ENCODE measurements at places on chromosomes 5 and 9.

- DNase-seq: no peak
Observed at GRCh38 chr9:137691646-137692351, 73.0 kb downstream of the EHMT1 start.

- DNase-seq: no peak
Observed at GRCh38 chr5:89582768-89583339, 699.9 kb upstream of the MEF2C start.

GRCh38 chr9:13279284-13280141, at the start of gene MPDZ:
MPDZ (minus strand) TSS chr9:13279692; CDS start chr9:13250315, 29,377 bp downstream.
- DNase-seq: peak; percentile 49

DNA sequence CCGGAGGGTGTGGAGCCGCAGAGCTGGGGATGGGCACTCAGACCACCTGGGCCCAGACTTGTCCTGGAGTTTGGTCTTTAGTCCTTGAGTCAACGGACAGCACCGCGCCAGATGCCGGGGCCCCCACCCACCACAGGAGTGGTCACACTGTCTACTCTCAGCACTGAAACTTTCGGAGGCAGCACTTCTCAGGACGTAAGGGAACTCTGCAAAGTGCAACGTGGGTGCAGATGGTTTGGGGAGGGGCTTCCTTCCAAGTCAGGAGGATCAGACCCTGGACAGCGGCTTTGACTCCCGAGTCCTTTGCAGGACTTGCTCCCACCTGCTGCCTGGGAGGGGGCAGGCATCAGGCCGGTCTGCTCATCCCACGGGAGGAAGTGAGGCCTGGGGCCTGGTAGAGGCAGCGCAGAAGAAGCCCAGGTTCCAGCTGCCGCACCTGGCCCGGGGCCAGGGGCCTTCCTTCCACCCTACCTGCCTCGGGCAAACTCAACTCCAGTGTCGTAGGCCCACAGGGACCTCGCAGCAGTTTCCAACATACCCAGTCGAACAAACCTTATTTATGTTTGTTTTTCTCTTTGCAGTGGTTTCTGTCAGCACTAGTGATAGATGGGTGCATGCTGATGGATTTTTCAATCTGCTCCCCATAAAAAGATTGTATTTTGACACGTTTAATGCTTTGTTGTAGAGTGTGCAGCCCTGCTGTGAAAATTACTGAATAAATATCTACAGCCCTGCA, 149.8 kb upstream of the PPP1R26 start:
- no peak for DNase-seq

DNA sequence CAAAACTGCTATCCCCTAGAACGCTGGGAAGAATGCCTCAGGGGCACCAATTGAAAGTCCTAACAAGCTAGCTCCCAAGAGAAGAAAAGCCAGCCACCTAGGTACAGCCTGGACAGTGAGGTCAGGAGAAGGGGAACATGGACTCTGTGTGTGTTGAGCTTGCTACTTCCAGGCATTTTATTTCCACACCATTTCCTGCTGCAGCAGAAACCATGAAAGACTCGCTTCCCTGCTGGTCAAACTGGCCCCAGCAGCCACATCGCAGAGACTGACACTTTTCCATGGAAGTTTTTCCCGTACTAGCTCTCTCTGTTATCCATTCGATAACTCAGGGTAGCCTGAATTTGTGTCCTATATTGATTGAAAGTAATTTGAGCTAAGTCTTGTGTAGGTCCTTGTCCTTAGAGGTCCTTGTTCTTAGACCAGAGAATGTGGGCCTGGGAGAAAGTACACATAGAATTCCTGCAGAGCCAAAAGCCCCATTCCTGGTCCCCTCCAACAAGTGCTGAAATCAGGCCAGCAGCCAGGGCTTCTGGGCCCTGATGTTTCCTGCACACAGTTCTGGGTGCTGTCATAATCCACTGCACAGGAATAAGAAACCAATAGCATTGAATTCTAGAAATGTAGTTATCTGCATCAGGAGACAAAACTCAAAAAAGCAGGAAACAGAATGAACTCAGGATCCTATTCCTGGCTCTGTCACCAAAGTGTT, 96.6 kb downstream of the BRINP1 start:
- DNase-seq: no peak

DNA sequence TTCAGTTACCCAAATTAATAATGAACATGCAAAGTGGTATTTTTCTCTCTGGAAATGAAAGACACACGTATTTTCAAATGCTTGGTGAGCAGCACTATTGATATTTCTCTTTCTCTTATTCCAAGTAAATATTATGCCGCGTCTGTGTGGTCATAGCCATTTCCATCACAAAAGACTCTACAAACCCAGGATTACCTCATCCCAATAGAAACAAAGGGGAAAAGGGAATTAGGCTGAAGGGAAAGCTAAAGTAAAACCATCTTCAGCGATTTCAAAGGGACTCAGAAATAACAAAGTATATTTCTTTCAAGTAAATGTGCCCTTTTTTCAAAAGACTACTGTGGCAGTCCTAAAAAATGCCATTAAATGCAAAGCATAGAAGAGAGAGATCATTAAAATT, 62.0 kb upstream of the FST start:
- peak; percentile 86 for DNase-seq

DNA sequence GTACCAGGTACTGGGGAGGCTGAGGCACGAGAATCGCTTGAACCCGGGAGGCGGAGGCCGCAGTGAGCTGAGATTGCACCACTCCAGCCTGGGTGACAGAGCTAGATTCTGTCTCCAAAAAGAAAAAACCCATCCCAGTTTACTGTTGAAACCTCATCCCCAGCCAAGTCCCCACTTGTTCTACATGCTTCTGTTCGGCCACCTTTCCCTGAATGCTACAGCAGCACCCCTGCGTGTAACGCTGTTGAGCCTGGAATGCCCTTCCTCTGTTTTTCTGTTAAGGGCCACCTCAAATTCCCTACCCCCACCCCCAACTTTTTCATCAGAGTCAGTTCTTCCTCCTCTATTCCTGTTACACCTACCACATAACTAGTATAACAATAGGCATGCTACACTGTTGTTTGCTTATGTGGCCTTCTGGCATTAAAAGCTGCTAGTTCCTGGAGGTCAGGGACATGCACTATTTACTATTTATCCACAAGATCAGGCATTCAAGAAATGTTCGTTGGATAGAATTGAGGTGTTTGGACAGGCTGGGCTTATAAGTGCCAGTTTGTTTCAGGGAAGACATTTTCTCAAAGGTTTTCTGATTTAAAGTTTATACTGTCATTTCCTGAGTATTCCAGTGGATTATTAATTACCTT, 47.1 kb upstream of the C5orf47 start:
- no peak for DNase-seq

DNA sequence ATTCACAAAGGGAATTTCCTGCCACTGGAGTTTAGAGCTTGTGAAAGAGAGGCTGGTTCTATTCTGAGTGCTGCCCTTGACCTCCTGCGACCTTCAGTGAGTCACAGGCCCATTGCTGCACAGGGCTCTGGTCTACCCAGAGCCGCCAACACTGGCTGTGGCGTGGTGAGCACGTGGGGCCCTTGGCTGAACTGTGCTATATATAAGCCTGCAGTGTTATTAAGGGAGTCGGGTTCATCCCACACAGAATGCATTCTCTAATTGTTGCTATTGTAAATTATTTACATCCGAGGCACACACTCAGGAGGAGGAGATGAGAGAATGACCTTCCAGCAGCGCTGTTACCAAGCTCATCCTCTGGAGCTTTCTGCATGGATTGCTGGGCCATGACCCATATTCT, 47.1 kb downstream of the BRINP1 start:
- DNase-seq: no peak

DNA sequence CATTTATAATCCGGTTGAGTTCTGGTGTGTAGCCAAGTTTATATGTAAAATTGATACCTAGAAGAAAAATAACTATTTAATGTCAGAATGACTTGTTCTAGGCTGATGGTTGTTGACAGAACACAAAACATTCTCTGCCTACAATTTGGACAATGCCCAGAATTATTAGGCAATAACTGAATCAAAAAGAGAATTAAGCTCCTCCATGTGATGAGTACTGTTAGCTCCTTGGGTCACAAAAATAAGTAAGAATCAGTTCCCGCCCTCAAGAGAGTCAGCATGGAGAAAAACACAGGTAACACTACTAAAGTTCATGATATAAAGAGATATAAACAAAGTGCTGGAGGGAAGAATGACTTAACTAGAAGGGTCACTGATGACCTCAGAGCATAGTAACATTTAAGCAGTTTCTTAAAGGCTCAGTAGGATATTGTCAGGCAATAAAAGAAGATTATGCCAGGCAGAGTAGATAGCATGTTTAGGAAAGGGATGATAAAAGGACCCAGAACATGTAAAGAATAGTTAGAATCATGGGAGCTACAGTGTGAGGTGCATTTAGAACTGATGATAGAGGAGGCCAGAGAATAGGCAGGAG, 200.5 kb upstream of the ACTBL2 start:
- DNase-seq: no peak

DNA sequence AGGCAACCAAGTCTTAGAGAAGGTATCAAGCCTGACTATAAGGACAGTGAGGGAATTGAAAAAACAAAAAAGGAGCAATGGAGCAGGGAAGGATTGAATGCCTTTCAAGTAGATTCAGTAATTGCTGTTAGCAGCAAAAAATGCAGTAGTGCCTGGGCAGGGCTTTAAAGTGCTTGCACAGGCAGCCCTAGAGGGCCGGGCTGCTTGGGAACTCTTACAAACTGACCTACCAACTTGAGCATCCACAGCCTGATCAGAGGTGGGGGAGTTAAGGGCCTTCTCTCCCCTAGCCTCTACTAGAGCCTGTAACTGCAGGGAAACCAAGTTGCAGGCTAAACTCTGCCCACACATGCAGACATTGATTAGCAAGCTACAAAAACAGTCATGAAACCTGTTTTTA, 19.4 kb downstream of the FXN start:
- DNase-seq: no peak

GRCh38 chr9:134337469-134337868, 11.2 kb downstream of the RXRA start:
- no peak for DNase-seq

DNA sequence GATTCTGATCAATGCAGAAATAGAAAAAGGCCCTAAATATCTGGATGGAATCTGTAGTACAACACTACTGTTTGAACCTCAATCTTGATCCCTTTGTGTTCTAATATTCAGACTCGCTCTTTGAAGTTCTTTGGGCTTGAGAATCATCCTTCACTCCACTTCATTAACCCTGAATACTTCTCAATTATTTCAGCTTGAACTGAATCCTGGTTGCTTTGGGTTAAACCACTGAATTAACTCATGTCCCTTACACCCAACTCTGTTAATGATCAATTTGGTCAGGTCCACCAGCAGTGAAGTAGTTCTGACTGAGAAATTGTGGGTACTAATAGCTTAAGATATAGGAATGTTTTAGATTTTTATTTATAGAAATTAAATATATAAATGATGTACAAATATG, 1707.2 kb upstream of the ACO1 start:
- DNase-seq: no peak

DNA sequence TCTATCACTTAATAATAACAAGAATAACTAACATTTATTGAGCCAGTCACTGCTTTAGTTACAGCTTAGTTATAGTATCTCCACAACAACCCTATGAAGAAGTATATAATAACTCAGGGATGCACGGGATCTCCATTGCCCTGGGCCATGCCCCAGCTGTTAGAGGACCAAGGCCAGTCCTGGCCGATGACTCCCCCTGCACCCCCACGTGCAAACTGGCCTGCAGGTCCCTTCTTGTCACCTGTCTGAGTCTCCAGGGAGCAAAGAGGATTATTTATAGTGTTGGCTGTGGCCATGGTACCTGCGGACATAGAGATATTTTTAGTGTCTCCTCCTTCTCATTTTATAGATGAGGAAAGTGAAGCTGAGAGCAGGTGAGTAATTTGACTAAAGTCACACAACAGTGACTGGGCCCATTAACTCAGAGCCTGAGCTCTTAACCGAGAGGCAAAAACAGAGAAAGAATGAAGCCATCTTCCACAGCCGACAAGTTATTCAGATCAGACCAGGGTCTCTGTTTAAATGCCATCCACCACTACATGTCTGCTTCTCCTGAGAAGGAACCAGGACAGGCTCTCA, 94.4 kb downstream of the TMEM215 start:
- DNase-seq: no peak

DNA sequence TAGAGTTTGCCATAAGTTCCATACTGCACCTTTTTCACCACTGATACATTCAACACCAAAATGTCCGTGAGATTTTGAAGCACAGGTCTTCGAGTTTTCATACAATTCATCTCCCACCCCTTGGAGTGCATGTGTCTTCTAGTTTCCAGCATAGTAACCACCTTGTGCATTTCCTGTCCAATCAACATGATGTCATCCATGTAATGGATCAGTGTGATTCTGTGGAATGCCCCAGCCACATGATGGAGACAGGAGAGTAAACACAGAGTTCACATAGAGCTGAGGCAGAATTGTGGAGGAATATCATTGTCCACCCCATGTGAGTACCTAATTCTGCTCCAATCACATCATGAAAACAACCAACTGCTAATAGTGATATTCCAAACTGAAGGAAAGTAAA, 441.5 kb upstream of the CDH6 start:
- no peak for DNase-seq

DNA sequence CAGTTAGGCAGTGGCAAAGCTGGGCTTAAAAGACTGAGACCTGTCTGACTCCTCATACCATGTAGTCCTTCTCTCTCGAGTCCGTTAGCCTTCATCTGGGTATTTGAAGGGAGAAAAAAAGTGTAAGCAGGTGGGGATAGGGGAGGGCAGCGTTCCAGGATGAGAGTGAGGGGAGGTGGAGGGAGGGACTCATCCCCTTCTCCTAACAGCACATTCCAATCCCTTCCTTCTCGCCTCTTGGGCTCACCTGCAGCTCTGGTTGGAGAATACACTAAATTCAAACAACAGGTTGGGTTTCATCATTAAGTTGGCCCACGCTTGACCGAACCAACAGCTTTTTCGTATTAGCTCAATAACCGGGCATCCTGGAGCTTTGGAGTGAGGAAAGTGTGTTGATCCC, 3.6 kb downstream of the NEURL1B start:
- DNase-seq: no peak

DNA sequence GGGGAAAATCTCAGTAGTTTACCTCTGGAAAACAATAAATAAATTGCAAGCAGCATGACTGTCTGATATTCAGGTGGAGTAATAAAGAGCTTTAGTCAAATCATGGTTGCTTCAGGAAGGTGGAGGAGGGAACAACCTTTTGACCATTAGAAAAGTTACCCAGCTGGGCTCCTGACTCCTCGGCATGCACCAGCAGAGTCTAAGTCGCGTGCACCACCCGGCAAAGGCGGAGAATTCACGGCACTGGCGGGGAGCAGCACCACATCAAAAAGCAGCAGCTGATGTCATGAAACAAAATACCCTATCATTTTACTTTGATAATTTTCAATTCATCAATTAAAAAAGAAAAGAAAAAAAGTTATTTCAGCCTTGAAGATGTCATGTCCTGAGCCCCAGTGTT, 34.6 kb downstream of the EBF1 start:
- no peak for DNase-seq

- no peak for DNase-seq
Observed at GRCh38 chr9:71663931-71664459, 104.3 kb downstream of the CEMIP2 start.

- DNase-seq: no peak
Observed at GRCh38 chr9:5841771-5842573, 9.1 kb upstream of the ERMP1 start.

- DNase-seq: no peak
Observed at GRCh38 chr9:89887286-89887685, 282.5 kb downstream of the GADD45G start.

- no peak for DNase-seq
Observed at GRCh38 chr5:125023673-125024072, 277.2 kb upstream of the ZNF608 start.

- no peak for DNase-seq
Observed at GRCh38 chr5:5063533-5063953, 76.6 kb upstream of the ADAMTS16 start.

All from NCI-H460 (cell line).